ENCODE measurements at places on chromosomes 7 and 10.

GRCh38 chr10:104340111-104340526 lies 1.9 kb upstream of the ITPRIP start:
- DNase-seq: no peak

DNA sequence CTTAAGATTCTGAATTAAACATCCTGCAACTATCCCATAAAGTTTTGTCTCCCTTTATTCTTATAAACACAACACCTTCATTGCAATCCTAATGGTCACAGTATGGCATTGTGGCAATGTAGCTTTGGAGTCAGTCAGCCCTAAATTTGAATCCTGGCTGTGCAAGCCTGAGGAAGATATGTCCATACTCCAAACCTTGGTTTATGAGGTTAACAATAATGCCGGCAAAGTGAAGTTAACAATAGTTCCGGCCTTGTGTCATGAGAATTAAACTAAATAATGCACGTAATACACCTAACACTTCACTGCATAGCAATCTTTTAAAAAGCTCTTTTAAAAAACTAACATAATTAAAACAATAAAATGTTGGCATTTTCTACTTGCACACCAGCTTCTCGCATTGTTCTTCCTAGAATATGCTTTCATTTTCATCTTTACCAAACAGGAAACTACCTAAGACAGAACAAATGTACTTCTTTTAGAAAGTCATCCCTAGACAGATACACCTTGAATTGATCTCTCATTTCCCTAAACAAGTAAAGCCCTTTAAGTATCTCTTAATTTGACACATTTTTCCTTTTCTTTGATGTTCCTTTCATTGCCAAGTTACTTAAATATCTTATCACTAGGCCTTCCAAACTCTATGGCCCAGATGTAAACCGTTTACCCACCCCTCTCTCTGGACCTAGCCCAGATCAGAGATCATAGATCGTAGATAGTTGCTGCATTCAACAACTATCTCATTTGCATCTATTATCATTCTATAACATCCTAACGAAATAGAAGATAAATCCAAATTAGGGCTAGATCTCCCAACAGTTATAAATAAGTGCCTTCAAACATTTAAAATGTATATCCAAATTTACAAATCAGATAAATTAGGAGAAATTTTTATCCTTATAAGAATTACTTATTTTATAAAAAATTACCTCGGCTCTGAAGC lies 66.7 kb downstream of the CREB3L2 start:
- DNase-seq: no peak

- peak; percentile 99 for DNase-seq
These were observed at the start of the genes CDNF, HSPA14 and MSANTD7 for GRCh38 chr10:14837757-14838581. CDNF (minus strand) TSS chr10:14838037; CDS start chr10:14837946, 91 bp downstream. HSPA14 (plus strand) TSS chr10:14838306; CDS start chr10:14838403, 97 bp downstream. MSANTD7 (plus strand) TSS chr10:14838306; CDS start chr10:14842285, 3,979 bp downstream.

DNA sequence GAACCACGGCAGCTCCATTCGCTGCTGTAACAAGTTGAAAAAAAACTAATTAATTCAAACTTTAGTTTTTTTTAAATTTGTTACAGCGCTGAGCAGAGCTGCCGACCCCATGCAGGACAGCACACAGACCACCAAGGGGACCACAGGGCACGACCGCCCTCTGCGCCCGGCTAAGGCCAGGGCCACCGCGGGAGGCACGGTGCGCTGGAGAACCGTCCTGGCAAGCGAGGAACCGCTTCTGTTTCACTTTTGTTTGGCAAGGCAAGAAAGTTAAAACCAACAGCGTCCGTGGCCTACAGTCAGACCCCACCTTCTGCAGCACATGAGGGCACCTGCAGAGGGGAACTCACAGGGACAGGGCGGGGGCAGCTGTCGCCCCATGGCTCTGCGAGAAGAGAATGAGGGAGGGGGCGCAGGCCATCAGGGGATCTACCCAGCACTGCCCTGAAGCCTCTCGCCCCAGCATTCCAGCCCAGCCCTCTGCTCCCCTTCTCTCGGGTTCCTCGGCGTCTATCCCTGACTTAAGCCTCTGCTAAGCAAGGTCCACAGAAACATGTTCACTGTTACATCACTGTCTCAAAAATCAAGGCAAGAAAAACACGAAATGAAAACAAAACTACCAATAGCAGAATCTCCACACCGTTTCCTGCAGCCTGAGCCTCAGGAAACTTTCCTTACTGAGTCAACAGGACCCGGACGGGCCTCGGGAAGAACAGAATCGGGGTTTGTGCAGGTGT lies 204.4 kb downstream of the DIP2C start:
- DNase-seq: no peak

- DNase-seq: no peak
These were observed 21.7 kb upstream of the PFKP start for GRCh38 chr10:3045471-3046209.

- DNase-seq: no peak
These were observed 49.2 kb downstream of the IQUB start for GRCh38 chr7:123485187-123485586.

GRCh38 chr7:22651534-22652243 lies 75.3 kb upstream of the IL6 start:
- no peak for DNase-seq

GRCh38 chr7:94396037-94396431 lies 1.3 kb downstream of the COL1A2 start:
- DNase-seq: no peak

DNA sequence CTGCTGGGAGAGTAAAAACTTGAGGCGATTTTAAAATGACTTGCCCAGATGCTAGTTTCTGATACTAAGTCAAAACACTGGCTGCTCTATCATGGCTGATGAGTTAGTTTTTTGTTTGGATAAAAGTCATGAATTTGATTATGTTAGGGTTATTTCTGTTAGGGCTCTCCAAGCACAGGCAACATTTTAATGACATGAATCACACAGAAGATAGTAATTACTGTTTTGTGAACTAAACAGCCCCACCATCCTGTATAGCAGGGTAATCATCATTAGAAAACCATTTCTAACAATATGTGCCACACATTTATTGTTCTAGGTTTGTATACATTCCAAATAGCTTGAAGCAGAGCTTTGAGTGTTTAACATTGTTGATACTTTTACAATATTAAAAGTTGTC lies 750.3 kb downstream of the ANKRD7 start:
- DNase-seq: no peak

- no peak for DNase-seq
These were observed 351.1 kb upstream of the ETV1 start for GRCh38 chr7:14340393-14341074.

GRCh38 chr10:22683140-22683389 lies 31.3 kb downstream of the PIP4K2A start:
- DNase-seq: peak; percentile 20

DNA sequence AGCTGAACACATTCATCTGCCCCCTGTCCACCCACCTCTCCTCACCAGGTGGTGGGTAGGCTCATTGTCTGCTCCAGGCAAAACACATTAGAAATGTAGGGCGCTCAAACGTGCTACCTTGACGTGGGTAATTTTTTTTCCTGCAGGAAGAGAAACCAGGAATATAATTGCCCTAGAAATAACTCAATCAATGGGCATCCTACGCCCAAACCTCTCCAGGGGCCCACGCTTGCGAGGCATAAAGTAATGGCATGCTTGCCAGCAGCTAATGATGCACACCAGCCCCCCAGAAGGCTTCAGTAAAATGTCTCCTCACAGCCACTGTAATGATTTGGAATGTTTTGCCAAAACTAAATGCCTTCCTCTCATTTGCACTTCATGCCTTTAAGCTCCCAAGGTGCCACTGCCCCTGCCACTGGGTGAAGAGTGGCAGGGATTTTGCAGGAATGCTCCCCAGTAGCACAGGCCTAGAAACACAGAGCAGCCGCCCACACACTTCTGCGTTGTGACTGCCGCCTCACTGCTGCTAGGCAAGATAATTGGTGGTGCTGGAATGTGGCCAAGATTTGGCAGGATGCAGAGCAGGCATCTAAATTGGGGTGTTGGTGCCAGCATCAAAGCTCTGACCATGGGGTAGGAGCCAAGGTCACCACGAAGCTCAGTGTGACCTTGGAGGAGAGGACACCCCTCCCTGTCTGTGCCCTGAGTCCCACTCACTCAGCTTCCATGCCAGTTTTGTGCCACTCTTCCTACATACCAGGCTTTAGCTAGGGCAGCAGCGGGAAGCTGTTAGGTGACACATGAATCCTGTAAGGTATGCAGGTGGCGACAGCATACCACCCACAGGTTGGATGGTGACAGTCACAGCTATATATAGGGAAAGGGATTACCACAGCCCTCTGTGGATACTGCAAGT lies 48.7 kb upstream of the PPP1R3C start:
- peak; percentile 38 for DNase-seq

- DNase-seq: peak; percentile 69
These were observed 100.0 kb downstream of the INPP5A start for GRCh38 chr10:132637477-132638129.

GRCh38 chr10:115948465-115948864 lies 324.5 kb downstream of the GFRA1 start:
- DNase-seq: no peak

GRCh38 chr7:25823571-25823970 lies 328.4 kb upstream of the NFE2L3 start:
- no peak for DNase-seq

GRCh38 chr10:131088619-131089018 lies 222.9 kb downstream of the TCERG1L start:
- no peak for DNase-seq

- no peak for DNase-seq
These were observed 196.3 kb upstream of the FOXP2 start for GRCh38 chr7:114218283-114218682.

GRCh38 chr10:97939446-97939990 lies 89.9 kb downstream of the GOLGA7B start:
- DNase-seq: no peak

- no peak for DNase-seq
These were observed 57.7 kb downstream of the SLC16A9 start for GRCh38 chr10:59651902-59652301.

- DNase-seq: no peak
These were observed 298.3 kb downstream of the CNTNAP2 start for GRCh38 chr7:146414937-146415336.

- no peak for DNase-seq
These were observed 36.6 kb downstream of the TCF7L2 start for GRCh38 chr10:112986544-112987190.

DNA sequence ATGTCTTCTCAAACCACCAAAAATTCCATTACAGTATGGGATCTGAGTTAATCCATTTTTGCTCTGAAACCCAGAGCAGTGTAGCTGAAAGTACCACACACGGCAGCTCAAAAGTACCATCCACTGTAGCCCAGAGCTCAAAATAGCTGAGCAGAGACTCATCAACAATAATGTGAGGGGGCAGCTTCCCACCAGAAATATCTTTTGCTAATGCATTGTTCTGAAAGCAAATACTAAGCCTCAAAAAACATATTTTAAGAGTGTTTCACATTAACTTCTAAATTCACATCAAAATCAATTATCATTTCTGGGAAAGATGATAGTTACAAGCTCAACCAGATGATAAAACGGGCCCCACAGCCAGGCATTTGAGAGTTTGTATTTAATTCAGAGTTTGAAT lies 73.7 kb downstream of the ABLIM1 start:
- DNase-seq: no peak

- DNase-seq: no peak
These were observed 566.7 kb upstream of the FOXK1 start for GRCh38 chr7:4115442-4115841.

DNA sequence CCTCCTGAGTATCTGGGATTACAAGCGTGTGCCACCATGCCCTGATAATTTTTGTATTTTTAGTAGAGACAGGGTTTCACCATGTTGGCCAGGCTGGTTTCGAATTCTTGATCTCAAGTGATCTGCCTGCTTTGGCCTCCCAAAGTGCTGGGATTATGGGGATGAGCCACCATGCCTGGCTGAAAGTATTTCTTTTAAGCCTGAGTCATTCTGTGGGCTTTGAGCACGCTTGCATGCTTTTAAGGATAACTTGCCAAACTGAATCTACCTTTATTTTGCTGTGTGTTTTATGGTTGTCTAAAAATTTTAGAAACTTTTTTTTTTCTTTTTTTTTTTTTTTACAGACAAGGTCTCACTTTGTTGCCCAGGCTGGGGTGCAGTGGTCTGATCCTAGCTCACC lies 33.2 kb downstream of the CNNM2 start:
- no peak for DNase-seq

- DNase-seq: no peak
These were observed 130.7 kb downstream of the REEP3 start for GRCh38 chr10:63651864-63652263.

GRCh38 chr10:4099202-4099601 lies 314.2 kb upstream of the KLF6 start:
- DNase-seq: no peak

DNA sequence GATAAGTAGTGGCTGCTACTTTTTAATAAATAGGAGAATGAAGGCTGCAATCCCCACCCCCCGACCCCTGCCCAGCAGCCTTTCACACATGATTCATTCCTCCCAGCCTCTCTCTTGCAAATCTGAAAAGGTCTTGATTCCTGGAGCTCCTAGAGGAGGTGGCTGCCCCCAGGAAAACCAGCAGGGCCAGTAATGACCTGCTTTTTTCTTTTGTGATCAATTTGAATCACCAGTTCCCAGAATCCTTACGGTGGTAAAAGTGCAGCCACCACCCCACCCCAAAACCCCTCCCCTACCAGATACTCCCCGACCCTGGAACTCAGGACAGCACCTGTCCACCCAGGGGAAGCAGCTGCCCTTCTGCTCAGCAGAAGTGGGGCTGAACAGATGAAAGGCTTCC lies 108.9 kb downstream of the C10orf105 start:
- DNase-seq: no peak

DNA sequence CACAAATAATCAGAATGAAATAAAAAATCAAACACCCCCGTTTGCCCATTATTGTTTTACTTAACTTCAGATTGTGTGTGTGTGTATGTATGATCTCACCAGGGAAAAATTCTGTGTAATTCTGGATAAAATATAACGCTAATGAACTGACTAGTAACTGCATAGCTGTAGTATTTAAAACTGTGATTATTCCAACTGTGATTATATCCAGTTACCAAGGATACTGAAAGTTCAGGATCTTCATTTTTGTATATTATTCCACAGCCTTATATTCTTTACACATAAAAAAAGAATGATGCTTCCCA lies 2.9 kb downstream of the TWIST1 start:
- no peak for DNase-seq

DNA sequence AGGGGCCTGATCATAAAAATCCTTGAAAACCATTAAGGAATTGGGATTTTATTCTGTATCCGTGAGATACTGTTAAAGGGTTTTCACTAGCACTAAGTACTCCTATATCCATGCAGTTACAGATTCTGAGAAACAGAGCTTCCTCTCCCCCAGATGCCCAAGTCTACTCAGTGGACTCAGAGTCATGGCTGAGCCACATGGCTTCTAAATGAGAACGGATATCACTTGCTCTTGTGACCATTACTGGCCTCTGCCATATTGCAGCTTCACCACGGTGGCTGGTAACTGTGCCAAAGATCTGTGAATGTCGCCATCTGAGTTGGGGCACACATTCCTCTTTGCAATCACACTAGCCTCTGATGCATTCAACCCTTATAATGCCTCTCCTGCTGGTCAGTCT lies 42.0 kb upstream of the PALS2 start:
- no peak for DNase-seq

Data from urothelium cell line (cell line).